ENCODE measurements at places on chromosomes 4 and X.

DNA sequence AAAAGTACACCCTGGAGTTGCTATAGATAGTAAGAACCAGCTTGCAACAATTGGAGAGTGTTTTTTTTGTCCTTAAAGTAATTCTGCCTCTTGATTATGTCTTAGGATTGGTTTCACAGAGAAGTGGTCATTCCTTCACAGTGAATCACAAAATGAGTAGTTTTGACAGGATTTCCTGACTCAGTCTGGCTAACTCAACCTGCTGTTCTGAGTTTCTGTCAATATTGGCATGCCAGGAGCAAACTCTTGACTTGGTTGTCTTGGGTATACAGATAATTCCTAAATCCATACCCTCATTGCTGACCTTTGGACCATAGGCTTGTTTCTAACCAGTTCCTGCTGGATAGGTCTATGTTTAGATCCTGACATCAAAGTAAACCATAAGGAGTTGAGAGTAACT lies 9.4 kb downstream of the FHIP1A start:
- DNase-seq: no peak

- no peak for DNase-seq
Observed at GRCh38 chr4:6278801-6279197, 9.1 kb downstream of the WFS1 start.

GRCh38 chr4:153954654-153955053 lies 165.8 kb upstream of the SFRP2 start:
- DNase-seq: no peak

- no peak for DNase-seq
Observed at GRCh38 chrX:13448941-13449340, 120.5 kb upstream of the EGFL6 start.

GRCh38 chrX:44874420-44875184 lies 1.6 kb downstream of the KDM6A start:
- peak; percentile 13 for DNase-seq

DNA sequence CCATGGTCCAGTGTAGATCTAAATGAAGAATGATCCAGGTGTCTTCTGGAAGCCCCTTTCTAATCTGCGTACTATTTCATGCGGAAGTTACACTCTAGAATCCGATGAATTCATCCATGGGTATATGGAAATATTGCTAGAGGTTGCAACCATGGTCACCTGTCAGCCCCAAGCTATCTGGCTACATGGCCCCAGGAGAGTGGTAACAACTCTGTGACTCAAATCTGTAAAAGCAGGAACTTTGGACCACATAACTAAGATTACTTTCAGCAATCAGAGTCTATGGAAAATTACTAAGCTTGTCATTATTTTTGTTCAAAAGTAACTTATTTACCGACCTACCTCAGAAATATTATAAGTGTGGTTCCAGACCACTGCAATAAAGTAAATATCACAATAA lies 150.6 kb upstream of the MED14 start:
- DNase-seq: no peak

GRCh38 chrX:4268676-4269075 lies 555.2 kb upstream of the PRKX start:
- no peak for DNase-seq

- no peak for DNase-seq
Observed at GRCh38 chr4:93396272-93396671, 432.3 kb upstream of the ATOH1 start.

DNA sequence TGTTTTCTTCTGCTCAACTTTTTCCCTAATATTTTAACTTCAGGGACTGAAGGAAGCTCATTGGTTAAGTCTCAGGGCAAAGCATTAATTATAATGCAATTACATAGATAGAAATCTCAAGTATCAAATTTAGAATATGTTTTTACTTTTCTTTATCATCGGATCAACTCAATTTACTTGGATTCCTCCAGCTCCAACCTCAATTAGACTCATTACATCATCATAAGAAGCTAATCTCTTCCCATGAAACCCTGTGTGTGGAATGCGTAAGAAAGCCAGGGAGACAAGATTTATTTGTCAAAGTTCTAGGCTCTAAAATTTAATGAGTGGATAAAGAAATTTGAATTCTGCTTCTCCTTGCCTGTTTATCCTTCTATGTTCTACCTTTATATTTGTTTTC lies 918.4 kb downstream of the ADGRL3 start:
- no peak for DNase-seq

GRCh38 chr4:74014332-74014731 lies 15.9 kb upstream of the CXCL5 start:
- no peak for DNase-seq

DNA sequence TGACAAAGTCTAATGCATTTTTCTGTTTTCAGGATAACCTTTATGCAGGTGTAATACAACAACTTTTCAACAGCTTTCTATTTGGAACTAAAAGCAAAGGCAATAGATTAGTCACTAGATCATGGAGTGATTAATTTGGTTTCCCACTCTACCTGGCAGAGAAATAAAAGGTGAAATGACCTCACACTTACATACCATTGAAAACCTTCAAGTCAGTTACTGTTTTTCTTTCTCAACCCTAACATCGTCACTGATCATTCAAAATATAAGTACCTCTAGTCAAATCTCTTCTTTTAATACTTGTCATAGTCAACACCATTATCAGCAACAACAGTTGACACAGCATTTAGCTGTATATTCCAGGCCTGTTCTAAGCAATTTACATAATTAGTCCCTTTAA lies 85.1 kb upstream of the ZCCHC13 start:
- DNase-seq: no peak

GRCh38 chrX:45351478-45351877 lies 150.8 kb upstream of the DIPK2B start:
- no peak for DNase-seq

GRCh38 chr4:102299354-102300107 lies 45.8 kb downstream of the SLC39A8 start:
- DNase-seq: no peak

GRCh38 chr4:185730387-185730786 lies 81.6 kb downstream of the SORBS2 start:
- no peak for DNase-seq

DNA sequence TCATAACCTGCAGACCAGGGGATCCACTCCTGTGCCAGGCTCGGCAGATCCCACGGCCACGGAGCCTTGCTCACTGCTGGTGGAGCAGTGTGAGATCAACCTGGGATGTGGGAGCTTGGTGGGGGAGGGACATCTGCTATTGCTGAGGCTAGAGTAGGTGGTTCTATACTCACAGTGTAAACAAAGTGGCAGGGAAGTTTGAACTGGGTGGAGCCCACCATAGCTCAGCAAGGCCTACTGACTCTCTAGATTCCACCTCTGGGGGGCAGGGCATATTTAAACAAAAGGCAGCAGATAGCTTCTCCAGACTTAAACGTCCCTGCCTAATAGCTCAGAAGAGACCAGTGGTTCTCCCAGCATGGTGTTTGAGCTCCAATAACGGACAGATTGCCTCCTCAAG lies 54.7 kb upstream of the EPHA5 start:
- no peak for DNase-seq

DNA sequence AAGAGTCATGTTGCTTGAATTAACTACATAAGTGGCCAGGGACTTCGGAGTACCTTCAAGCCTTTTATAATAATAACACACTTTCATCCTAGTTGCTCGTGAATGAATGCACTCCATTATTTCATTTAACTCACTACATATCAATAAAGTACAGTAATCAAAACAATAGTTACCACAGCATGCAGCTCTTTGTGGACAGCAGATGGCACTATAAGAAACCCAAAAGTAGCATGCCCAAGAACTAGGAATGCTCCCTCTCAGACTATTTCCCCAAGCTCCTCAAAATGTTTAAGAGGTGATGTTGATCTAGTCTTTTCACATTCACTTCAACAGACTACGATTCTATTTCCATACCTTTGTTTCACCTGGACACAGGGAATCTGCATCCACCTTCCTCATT lies 500.8 kb upstream of the DIAPH2 start:
- peak; percentile 0 for DNase-seq

- no peak for DNase-seq
Observed at GRCh38 chr4:1249731-1250526, 999 bp upstream of the CTBP1 start.

DNA sequence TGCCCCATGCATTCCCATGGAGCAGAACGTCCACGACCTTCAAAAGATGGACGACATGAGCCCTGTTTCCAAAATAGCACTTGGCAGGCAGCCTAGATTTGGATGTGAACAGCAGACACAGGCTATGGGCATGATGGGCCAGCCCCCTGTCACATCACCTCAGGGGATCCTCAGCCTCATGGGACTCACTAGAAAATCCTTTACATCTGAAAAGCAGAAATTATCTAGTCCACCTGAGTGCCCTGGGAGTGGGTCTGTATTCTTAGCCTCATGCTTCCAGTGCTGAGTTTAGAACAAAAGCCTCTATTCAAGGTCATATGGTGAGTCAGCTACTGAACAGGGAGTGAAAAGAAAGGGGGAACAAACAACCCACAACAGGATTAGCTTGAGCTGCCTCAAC lies 35.8 kb downstream of the GRIA3 start:
- DNase-seq: peak; percentile 17

- no peak for DNase-seq
Observed at GRCh38 chr4:184039963-184040383, 134.9 kb downstream of the STOX2 start.

GRCh38 chr4:151797131-151797530 lies 36.3 kb upstream of the GATB start:
- no peak for DNase-seq

- no peak for DNase-seq
Observed at GRCh38 chrX:39895218-39896110, 202.3 kb downstream of the BCOR start.

All from putamen (tissue), 1 donor.